Stimulated activated CD4-positive, alpha-beta T cell treated with anti-CD3 and anti-CD28 coated beads, Interleukin-1b, Interleukin-23, amount 100 ng/mL, for 1 hour (primary cell): ENCODE measurements at places on chromosomes 3 and 15.

- DNase-seq: no peak
Observed at GRCh38 chr3:160440687-160441086, 8.9 kb downstream of the TRIM59 start.

DNA sequence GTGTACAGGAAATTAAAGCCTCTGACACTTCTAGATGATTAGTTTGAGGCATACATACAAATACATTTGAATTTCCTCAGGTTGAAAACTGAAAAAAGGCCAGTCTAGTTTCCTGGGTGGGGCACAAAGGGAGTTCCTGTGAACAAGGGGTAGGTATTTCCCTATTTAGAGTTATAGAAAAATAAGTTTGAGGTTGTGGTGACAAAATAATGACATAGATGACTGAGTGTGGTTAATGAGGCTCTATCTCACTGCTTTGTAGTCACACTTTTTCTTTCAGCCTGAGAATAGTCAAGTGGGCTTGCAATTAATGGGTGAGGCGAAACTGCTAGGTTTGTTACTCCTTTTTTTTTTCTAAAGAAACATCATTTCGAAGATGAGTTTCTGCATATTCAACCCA is 4.3 kb downstream of the SLCO3A1 start:
- no peak for DNase-seq

DNA sequence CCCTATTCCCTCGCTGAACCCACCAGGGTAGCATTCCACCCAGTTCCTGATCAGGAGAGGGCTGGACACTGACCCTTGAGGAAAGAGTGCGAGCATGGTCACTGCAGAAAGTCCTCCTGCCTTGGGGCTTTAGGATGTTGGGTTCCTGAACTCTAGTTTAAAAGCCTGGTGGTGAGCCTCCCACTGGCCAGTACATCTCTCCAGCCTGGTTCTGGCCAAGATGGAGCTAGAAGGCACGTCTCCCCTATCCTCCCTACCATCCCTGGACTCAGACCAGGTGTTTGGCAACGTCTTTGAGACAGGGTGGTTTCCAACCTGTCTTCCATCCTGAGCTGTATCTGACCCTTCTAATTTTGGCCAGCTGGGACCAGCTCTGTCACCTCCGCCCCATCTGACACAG is 31.4 kb downstream of the NBEAL2 start:
- DNase-seq: no peak

DNA sequence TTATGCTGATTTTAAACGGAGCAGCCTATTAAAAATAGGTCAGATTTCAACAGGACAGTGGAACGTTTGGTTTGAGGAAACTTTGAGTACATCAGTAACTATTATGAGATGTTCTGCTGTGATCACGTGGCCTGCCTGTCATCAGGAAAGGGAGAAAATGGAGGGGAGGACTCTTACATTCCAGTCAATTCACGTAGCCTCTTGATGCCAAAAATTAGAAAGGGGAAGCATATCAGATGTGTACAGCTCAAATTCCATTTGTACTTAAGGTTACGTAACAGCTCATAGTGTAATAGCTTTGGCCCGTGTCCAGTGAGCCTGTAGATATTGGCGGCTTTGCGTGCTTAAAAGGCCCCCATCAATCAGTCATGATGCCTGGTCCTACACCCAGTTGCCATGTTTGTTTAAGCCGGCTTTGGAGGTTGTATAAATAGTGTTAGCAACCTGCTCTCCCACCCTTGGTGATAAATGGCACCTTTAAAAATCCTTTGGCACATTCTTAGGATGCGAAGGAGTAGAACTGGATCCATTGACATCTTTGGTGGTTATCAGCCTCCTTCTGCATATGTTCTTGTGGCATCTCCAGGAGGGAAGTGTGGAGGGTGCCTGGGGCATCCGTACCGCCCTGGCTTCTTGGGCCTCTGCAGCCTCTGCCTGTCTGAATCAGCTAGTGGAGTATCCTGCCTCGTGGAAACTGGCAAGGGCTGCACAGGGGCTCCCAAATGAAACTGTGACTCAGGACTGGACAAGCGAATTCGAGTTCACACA is 163.9 kb downstream of the THSD4 start:
- no peak for DNase-seq

DNA sequence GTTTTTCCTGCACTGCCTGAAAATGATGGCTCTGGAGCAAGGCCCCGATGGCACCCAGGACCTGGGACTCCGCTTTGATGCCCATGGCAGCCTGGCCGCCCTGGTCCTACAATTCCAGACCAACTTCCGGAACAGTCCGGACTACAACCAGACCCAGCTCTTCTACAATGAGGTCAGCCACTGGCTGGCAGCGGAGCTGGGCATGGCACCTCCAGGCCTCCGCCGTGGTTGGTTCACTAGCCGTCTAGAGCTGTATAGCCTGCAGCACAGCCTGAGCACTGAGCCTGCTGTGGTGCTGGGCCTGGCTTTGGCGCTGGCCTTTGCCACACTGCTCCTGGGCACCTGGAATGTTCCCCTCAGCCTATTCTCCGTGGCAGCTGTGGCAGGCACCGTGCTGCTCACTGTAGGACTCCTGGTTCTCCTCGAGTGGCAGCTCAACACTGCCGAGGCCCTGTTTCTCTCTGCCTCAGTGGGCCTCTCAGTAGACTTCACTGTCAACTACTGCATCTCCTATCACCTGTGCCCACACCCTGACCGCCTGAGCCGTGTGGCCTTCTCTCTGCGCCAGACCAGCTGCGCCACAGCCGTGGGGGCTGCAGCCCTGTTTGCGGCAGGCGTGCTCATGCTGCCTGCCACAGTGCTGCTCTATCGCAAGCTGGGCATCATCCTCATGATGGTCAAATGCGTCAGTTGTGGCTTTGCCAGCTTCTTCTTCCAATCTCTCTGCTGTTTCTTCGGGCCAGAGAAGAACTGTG is 10.9 kb downstream of the DISP2 start:
- no peak for DNase-seq

DNA sequence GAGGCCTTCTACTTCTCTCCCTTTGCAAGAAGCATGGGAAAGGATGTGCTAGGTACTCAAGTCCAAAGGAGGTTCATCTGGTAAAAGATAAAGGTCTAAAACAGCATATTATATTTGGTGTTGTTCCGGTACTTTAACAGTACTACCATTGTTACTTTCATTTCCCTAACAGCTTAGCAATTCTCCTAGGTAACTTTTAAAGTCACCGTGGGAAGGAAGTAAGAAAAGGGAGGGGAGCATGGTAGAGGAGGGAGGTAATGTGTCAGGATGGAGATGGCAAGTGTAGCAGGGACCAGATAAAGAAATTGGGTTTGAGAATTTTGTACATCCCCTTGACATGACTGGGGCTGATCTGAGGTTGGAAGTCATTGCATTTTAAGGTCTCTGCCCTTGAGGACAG is 89.4 kb upstream of the SKOR1 start:
- no peak for DNase-seq

- DNase-seq: no peak
Observed at GRCh38 chr3:120763601-120764000, 21.1 kb downstream of the GTF2E1 start.

GRCh38 chr3:46699676-46700523 is 1.3 kb upstream of the TMIE start:
- no peak for DNase-seq

DNA sequence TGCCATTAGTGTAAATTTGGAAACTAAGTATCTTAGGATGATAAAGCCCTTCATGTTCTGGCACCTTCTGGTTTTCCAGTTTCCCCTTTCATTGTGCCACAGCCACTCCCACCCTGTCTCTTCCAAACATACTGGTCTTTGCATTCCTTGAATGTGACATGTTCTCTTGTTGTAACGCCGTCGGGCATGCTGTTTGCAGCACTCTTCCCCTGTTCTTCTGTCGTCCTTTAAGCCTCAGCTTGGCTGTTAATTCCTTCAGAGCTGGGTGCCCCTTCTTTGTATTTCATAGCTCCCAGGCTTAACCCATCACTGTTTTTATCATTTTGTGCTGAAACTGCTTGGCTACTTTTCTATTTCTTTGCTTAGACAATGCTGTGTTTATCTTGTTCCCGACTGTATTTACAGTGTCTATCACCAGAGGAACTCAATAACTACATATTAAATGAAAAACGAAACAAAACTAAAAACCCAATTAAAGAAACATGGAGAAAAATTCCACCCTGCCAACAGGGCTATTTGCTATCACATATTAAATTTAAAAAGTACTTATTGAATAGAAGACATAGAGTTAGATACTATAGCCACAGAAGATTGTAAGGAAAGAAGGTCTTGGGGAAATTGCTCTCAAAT is 95.4 kb upstream of the KCNAB1 start:
- DNase-seq: no peak

DNA sequence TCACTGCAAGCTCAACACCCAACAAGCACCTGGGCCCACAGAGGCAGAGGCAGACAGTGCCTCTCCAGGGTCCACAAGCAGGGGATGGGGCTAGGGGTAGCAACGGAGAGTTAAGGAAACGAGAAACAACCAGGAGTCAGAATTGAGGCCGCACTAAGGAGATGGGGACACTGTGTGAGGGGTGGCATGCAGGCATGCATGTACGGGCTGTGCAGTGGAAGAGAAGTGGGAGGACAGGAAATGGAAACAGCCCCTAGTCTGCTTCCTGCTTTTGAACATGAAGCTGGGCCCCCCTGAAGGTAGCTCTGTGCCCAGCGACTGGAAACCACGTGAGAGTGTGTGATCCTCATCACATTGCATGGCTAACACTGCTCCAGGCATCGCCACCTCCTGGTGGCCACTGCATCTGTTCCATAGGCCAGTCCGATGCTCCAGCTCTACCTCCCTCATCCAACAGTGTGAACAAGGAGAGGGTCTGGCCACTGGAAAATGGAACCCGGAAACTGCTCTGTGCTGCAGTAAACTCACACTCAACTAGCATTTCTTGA is 44.0 kb downstream of the XXYLT1 start:
- DNase-seq: no peak

DNA sequence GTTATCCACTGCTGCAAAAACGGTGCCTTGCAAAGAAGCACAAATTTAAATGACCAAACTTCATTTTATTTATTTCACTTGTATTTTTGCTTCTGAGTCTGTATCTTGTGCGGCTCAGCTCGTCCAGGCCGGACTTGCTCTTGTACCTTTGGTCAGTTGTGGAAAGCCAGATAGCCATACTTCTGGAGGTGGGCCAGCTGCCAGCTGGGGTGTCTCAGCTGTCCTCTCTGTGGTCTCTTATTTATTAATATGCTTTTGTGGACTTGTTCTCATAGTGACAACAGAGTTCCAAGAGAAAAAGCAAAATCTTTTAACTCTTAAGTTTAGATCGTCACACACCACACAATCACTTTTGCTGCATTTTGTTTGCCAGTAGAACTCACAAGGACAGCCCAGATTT is 87.7 kb downstream of the IL1RAP start:
- no peak for DNase-seq

GRCh38 chr3:45946307-45946706 is 3.0 kb downstream of the CXCR6 start:
- no peak for DNase-seq

DNA sequence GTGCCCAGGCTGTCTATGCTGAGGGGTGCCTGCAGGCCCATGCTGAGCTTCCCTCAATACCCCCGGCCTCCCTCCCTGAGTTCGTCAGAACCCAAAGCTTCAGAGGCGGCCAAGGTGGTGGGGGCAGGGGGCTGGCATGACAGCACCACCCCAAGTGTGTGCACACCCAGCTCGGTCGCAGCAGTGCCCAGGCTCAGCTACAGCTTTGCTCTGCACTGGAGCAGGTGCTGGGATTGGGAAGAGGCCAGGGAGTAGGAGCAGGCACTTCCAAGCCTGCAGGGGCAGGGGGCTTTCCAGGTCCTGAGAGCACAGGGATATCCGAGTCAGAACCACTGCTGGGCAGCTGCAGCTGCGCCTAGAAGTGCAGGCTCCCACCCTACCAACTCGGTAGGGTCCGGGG is 283.9 kb downstream of the UBE2E2 start:
- DNase-seq: no peak

DNA sequence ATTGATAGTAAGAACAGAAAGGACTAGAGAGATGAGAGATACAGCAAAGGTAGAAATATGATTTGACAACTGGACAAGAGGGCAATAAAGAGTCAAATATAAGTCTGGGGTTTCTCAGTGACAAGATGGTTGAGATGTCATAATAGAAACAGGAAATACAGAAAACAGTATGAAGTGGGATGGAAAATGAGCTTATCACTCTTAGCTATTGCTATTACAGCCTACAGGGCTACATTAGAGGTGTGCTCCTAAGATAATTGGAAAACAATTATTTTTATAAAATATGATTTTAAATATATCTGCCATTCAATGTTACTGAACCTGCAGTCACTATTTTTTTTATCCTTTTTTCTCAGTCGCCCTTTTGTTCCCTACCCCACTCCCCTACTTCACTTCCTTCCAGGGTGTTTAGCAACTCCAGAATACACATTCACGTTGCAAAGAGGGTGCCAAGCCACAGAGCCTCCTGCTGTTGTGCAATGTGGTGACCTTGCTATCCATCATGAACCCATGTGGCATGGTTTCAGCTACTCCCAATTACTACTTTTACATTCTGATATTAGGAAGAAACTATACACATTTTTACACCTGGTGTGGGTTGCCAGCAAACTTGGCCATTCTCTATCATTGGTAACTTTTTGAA is 6.0 kb downstream of the NRG4 start:
- DNase-seq: no peak

- DNase-seq: no peak
Observed at GRCh38 chr15:66909381-66909890, 156.0 kb upstream of the SMAD3 start.

- DNase-seq: no peak
Observed at GRCh38 chr3:35263477-35263876, 375.8 kb upstream of the ARPP21 start.

GRCh38 chr3:188348435-188349244 is 194.7 kb downstream of the LPP start:
- no peak for DNase-seq

GRCh38 chr3:149273096-149273751 is 51.6 kb upstream of the CP start:
- DNase-seq: no peak

GRCh38 chr3:37997342-37997741 is 6.8 kb downstream of the VILL start:
- no peak for DNase-seq

GRCh38 chr15:100073982-100074381 is 267.8 kb downstream of the ADAMTS17 start:
- no peak for DNase-seq

- DNase-seq: no peak
Observed at GRCh38 chr3:159853506-159853864, 135.2 kb upstream of the IL12A start.

- no peak for DNase-seq
Observed at GRCh38 chr3:192847941-192848340, 69.7 kb downstream of the MB21D2 start.

GRCh38 chr15:82792068-82792467 is 13.8 kb downstream of the FSD2 start:
- no peak for DNase-seq

GRCh38 chr3:33318710-33319380 is 41.6 kb downstream of the FBXL2 start:
- no peak for DNase-seq

GRCh38 chr15:42160136-42160535 is 3.7 kb upstream of the PLA2G4F start:
- no peak for DNase-seq
